CD4-positive, alpha-beta T cell treated with Interleukin-4 for 1 hour (primary cell): ENCODE measurements at places on chromosomes 1 and 21.

- no peak for DNase-seq
These were observed 719 bp downstream of the EYA3 start for GRCh38 chr1:28087614-28088167.

DNA sequence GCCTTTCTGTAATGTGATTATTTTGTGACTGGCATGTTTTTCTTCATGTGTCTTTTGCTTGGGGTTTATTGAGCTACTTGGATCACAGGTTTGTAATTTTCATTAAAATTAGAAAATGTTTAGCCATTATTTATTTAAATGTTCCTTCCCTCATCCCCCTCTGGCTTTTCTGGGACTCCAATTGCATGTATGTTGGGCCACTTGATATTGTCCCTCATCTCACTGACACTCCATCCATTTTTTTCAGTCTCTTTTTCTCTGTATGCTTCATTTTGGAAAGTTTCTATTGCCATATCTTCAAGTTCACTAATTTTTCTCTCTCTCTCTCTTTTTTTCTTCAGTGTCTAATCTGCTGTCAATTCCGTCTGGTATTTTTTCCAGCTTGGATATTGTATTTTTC, 390.1 kb downstream of the PRDM2 start:
- DNase-seq: no peak

GRCh38 chr1:246923482-246923881, 8.3 kb downstream of the AHCTF1 start:
- DNase-seq: no peak

- no peak for DNase-seq
These were observed 251.1 kb upstream of the RAB4A start for GRCh38 chr1:229019663-229020271.

DNA sequence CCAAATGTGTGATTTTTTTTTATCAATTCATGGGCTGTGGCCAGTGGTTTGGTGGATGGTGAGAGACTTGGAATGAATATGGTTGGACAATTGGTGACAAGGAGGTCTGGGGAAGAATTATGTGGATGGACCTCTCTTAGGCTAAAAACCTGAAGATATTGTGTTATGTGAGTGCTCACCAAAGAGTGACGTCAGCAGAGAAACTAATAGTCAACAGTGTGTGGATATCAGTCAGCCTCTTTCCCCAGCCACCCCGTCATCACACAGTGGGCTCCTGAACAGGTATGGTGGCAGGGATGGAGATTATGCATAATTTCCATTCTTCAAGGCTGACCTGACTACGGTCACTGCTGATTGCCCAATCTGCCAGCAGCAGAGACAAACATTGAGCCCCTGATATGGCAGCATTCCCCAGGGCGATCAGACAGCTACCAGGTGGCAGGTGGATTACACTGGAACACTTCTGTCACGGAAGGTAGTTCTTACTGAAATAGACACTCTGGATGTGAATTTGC, 9.2 kb upstream of the OR2G2 start:
- no peak for DNase-seq

- peak; percentile 33 for DNase-seq
These were observed 77.6 kb downstream of the XCL2 start for GRCh38 chr1:168466092-168466713.

DNA sequence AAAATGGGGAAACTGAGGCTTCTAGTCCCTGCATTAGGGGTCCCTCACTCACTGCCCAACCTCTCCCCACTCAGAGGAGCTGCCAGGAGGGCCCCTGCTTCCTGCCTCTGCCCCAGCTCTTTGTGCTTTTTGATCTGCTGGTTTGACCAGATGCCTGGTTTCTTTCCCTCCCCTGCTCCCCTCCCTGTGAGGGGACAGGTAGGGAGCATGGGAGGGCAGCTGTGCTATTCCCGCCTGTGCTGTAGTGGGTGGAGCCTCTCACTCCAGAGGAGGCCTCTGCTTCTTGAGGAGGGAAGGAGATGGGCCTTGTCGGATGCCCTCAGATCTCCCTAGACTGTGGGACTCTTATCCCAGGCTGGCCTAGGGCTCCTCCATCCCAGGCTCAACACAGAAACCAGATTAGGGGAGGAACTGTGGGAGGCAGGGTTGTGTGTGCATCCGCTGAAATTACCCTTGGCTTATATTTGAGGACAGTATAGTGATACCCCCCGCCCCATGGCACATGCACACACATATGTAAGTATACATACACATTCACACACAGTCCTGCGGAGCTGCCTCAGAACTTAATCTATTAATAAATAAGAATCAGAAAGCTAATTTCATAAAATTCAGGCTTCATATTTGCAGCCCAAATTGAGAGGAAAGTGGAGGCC, 4.6 kb downstream of the BOLA1 start:
- no peak for DNase-seq

DNA sequence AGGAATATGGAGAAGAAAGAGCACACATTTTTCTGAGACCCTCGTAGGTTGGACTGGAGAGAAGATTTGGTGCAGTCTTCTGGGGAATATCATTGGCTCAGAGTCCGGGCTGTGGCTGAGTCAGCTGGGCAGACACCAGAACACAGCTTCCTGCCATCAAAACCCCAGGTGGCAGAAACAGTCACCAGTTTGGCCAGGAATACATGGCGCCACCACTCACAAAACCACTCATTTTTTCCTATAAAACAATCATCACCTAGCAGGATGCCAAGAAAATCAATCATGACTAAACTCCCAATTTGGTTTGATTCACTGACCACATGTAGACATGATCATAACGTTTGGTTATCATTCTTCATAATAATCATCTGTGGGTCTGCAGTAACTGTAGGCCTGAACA, 178.1 kb upstream of the PBX1 start:
- DNase-seq: no peak

GRCh38 chr21:46399129-46399528, 59.6 kb upstream of the DIP2A start:
- DNase-seq: no peak

GRCh38 chr1:94095112-94095637, 25.8 kb downstream of the ABCA4 start:
- DNase-seq: no peak

GRCh38 chr1:14183329-14183728, 415.2 kb upstream of the KAZN start:
- no peak for DNase-seq

DNA sequence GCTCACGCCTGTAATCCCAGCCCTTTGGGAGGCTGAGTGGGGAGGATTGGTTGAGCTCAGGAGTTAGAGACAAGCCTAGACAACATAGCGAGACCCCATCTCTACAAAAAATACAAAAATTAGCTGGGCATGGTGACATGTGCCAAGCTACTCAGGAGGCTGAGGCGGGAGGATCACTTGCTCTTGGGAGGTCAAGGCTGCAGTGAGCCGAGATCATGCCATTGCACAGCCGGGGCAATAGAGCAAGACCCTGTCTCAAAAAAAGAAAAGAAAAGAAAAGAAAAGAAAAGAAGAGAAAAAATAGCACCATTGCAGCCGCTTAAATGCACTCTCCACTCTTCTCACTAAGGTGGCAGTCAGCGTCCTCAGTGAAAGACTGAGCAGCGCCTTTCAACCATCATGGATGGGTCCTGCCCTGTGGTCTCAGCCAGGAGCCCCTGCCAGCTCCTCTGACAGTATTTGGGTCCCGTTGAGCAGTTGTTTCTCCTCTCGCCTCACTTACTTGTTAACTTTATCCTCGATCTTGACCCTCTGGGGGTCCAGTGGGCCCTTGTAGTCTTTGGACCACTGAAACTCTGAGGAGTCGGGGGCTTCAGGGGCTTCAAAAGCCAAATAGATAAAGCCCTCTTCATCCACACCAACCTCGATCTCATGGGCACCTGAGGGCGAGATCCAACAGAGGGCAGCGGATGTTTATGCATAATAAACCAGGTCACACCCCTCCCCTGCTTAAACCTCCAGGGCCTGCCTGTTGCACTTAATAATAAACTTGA, 36.9 kb downstream of the MYOM3 start:
- DNase-seq: no peak

- DNase-seq: no peak
These were observed 6.9 kb downstream of the WNT9A start for GRCh38 chr1:227940791-227941241.

DNA sequence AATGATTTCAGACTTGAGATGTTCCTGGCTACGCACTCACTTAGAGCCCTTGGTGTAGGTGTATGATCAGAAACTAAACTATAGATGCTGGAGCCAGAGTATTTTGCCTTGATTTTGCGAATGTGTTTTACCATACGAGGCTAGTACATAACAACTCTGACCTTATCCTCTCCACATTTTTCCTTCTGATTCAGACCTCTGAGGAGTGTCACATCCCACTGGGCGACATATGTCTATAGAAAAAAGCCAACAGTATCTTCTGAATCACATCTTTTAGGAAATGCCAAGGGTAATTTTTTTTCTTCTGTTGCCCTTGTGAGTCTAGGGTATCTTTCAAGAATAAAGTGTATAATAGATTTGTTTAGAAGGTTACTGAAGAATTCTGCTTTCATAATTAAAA, 49.6 kb downstream of the AK4 start:
- DNase-seq: no peak

- no peak for DNase-seq
These were observed 13.7 kb downstream of the PSMA5 start for GRCh38 chr1:109412551-109412950.

DNA sequence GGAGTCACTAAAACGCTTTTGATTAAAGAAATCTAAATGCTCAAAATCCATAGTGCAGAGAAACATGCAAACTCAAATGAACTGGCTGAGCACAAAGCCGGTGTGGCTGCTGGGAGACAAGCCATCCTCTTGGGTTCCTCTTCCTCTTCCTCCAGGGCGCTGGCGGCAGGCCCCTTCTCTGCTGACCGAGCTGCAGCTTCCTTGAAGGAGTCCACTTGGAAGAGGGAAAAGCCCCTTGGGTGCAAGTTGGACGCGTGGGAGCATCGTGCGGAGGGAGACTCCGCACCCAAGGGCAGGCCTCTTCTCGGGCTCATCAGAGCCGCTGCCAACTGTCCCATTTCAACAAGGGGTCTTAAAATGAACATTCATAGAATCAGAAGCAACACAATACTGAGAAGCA, 7.9 kb downstream of the CCNL2 start:
- no peak for DNase-seq

DNA sequence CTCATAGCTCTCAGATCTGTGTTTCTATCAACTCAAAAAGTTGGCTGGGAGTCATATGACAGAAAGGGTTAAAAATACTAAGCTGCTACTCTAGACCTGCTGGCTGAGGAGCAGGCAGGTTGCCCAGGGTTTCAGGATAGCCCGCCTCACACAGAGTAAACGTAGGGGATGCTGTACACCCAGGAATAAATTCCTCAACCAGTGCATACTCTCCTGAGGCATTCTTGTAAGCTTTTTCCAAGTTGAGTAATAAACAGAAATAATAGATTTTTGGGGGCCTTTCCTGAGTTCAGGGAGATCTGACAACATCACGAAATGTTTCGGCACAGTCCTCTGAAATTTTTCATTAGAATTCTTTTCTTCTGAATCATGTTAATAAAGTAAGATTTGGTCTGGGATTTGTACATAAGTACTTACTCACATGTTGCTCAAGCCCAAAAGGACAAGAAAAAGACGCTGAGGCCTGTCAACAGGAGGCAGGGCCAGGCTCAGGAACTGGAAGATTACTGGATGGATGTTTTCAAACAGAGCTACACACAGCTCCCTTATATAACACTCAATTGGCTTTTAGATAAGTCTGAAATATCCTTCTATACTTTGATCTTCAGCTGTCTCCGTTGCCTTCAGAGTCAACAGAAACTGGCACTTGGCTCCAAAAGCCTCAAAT, 41.0 kb downstream of the TGFBR3 start:
- no peak for DNase-seq

DNA sequence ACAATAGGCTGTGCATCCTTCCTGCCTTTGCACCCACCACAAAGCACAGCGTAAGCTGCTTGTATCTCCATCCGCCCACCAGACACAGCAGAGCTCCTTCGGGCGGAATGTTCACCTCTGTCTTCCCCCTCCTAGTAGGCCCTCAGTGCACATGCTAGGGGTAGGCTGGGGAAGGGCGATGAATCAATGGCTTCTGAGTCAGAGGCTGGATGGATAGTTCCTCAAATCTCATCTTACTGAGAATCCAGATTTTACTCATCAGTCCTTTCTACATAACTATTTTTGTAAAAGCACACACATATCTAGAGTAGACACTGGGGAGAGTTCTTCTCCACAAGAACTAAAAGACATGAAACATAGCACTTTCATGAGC, 73.8 kb downstream of the BCAR3 start:
- no peak for DNase-seq

DNA sequence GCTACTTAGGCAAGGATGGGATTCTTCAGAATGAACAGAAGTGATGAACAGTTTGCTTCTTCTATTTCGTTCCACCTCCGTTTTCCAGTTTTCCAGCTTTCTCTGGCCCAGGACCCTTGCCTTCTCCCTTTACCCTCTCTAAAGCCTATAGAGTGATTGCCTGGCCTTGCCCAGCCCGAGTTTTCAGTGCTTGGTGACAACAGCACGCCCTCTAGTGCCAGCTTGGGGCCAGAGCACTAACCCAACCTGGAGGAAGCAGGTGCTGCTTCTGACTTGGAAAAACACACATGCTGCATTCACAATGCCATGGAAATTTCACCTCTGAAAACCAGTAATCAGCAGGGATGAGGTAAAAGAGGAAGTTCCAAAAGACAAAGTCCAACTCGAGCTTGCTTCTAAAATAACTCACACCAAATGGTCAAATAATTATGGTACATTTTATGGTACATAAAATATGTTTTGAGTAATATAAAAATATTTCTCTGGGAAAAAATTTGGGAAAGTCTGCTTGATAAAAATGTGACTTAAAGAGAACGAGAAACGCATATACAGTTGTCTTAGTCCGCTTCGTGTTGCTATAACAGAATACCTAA, 26.1 kb downstream of the UBE2T start:
- DNase-seq: peak; percentile 68

- no peak for DNase-seq
These were observed 23.8 kb downstream of the WNT3A start for GRCh38 chr1:228030451-228031201.

- DNase-seq: no peak
These were observed 7.6 kb upstream of the LYST start for GRCh38 chr1:235874261-235874660.
